Activated T-helper 17 cell treated with anti-CD3 and anti-CD28 coated beads, Interleukin-2, amount 50 U/mL, for 72 hours (primary cell): ENCODE measurements at places on chromosomes 1 and 21. TPM values are rescaled to one million over a fixed set of nuclear protein-coding genes. Genes with fewer than 3 reads are reported as not detected.

The ESPN gene
- 0.71 TPM for total RNA-seq

The PRRX1 gene
- not detected for total RNA-seq

The SYF2 gene
- total RNA-seq, result 39.1 TPM

The EPHA10 gene
- 1.7 TPM for total RNA-seq

The CASQ2 gene
- total RNA-seq, result not detected

The CR2 gene
- total RNA-seq, result 0.42 TPM

The GBP7 gene
- not detected for total RNA-seq

The MAP10 gene
- total RNA-seq, result 1.2 TPM

The NBPF14 gene
- 25.6 TPM for total RNA-seq

DNA sequence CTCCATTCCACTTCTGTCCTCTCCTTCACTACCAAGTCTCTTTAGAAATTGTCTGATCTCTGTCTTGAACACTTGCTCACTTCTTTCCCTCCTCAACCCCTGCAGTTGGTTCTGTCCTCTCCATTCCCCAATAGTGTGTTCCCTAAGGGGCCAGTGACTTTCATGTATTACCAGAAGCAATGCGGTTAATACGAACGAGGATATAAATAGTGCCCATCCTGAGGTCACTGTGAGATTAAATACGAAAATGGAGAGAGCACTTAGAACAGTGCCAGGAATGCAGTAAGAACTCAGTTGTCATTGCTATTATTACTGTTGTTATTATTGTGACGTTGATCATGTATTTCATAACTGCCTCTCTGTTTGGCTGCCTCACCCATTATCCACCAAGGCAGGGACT is 53.0 kb upstream of the ARTN start:
- no peak for ATAC-seq

GRCh38 chr1:161096530-161096929 is 1.6 kb upstream of the KLHDC9 start:
- ATAC-seq, result no peak

DNA sequence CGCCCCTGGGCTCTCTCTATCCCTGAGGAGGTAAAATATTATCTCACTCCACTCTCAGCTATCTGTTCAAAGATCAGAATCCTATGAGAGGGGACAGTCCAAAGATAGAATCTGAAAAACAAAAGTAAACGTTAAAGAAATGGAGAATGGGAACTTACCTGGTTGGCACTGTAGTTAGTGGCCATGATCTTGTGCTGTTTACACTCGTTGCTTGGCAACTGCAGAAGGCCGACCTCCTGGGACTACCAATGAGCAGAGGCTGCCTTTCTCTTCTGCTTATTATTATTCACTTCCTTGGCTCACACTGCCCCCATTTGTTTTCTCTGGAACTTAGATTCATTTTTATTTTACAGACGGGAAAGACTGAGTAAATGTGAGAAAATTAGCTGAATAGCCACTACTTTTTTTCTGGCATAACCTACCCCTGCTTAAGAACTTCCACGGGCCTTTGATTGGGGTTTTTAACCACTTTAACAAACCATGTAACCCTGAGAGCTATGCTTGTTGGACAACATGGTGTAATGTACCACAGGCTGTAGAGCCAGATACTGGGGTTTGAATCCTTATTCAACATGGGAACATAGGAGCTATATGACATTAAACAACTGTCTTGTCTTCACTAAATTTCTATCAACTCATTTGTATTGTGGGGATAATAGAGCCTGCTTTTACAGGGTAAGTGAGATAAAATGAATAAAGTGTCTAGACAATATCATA is at the start of gene CFAP126:
Gene CFAP126 (minus strand): TSS at position 193 of the 717 bp plus-strand sequence. CDS start 8 bp downstream, at position 185.
- peak; percentile 94 for ATAC-seq

- ATAC-seq, result no peak
These were observed 76.1 kb upstream of the IRF2BP2 start for GRCh38 chr1:234686035-234686434.

- no peak for ATAC-seq
These were observed 11.5 kb downstream of the PTCH2 start for GRCh38 chr1:44831516-44831915.

DNA sequence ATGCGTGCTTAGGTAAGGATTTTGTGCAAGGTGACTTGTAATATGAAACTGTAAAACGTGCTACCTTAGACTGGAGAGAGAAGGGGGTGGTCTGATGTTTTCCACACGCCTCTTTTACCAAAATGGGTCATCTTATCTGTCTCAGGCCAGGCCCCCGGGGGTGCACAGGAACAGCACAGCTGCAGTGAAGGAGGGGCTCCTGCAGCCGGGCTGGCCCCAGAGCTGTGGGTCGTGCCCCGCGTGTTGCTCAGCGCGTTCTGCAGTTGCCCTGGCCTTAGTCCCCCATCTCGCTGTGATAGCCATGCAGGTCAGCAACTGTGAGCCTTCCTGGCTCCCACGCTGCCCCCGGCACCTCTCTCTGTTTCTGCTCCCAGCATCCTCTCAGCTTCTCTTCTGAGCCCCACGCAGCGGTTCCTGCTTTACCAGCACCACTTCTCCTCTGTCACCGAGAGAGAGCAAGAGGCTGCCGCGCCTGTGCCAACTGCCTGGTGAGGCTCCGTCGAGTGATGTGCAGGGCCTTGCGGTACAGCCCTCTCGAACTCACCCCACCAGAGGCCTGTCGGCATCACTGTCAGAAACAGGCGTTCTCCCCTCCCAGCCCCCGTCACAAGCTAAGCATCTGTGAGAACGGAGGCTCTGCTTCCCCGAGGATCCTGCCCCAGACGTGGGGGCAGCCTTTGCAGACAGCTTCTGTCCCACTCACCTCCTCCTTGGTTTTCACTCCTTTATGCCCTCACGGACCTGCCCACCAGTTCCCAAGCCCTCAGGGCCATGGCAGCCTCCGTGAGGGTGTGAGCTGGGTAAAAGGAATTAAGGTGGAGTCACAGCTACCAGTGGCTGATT is 73.3 kb downstream of the ADARB1 start:
- no peak for ATAC-seq

DNA sequence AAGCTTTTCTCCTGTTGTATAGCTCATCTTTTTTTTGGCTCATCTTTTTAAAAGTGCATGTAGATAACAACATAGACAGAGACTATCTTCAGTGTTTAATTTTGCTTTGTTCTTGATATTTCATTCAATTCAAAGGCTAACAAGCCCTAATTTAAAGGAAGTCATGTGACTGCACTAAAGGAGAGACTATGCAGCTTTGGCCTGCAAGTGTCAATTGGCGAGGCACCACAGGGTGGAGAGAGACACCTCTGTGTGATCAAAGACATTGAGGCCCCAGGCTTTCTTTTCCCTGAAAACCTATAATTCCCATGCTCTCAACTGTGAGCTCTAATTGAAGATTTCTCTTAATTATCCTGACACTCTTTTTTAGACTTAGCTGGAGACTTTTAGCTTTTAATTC is 53.6 kb downstream of the CHODL start:
- ATAC-seq, result no peak

GRCh38 chr1:210074904-210075303 is 136.9 kb downstream of the SYT14 start:
- no peak for ATAC-seq

GRCh38 chr1:204307334-204307883 is 52.3 kb downstream of the PLEKHA6 start:
- ATAC-seq, result no peak

GRCh38 chr21:23215261-23215660 is 2217.1 kb downstream of the NCAM2 start:
- ATAC-seq, result no peak

DNA sequence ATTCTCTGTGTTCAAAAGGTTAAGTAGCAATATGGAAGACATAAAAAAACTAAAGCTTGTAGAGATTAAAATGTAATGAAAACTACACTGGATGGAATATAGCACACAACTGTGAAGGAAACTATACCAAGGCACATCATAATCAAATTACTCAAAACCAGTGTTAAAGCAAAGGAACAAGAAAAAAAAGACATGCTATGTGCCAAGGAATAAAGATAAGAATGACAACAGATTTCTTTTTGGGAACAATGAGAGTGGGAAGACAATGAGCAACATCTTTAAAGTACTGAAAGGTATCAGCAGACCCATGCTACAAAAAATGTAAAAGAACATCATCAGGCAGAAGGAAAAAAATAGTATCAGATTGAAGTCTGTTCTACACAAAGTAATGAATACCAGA is 157.8 kb downstream of the VPS13D start:
- no peak for ATAC-seq

DNA sequence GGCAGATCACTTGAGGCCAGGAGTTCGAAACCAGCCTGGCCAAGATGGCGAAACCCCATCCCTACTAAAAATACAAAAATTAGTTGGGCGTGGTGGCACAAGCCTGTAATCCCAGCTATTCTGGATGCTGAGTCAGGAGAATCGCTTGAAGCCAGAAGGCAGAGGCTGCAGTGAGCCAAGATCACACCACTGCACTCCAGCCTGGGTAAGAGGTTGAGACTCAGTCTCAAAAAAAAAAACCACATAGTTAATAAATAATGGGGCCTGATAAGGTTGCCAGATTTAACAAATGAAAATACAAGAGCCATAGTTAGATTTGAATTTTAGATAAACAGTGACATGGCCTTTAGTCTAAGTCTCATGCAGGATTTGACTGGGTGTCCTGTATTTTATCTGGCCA is 175.7 kb downstream of the ZZZ3 start:
- ATAC-seq, result no peak

GRCh38 chr1:183069562-183070216 is 46.5 kb downstream of the LAMC1 start:
- ATAC-seq, result no peak

DNA sequence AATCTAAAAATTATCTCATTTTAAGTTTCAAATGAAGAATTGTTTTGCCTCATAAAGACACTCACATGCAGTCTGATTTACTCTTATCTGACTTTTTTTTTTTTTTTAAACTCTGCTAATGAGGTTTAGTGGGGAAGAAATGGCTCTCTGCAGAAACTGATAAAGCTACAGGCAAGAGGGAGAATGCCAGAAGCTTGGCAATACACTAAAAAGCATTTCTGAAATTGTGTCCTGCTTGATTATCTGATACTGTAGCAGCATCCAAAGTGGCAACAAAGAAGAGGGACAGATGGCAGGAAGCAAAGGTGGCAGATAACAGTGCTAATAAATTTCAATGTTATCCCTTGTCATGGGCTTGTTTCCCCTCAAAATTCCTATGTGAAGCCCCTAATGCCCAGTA is 1744.9 kb downstream of the NCAM2 start:
- no peak for ATAC-seq

GRCh38 chr1:221829327-221830015 is 87.6 kb upstream of the DUSP10 start:
- peak; percentile 97 for ATAC-seq

- ATAC-seq, result peak; percentile 97
These were observed 14.1 kb upstream of the DEGS1 start for GRCh38 chr1:224168859-224169380.

GRCh38 chr1:1788646-1789431 is 10.6 kb upstream of the NADK start:
- no peak for ATAC-seq

- ATAC-seq, result no peak
These were observed 96.9 kb upstream of the SLC25A33 start for GRCh38 chr1:9442278-9442846.

DNA sequence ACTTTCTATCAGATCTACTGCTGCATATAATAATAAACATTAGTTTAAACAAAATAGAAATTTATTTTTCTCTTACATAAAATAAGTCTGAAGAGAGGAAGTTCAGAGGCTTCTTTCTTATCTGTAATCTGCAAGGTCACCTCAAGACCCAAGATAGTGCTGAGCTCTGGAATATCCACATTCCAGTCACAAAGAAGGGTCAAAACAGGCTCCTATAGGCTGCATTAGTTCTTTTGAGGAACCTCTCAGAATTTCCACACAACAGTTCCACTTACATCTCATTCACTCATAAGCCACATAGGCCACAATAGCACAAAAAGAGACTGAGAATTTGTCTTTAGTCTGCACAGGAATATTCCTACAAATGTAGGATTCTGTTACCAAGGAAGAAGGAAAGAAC is 15.4 kb downstream of the DYNLT5 start:
- ATAC-seq, result no peak

DNA sequence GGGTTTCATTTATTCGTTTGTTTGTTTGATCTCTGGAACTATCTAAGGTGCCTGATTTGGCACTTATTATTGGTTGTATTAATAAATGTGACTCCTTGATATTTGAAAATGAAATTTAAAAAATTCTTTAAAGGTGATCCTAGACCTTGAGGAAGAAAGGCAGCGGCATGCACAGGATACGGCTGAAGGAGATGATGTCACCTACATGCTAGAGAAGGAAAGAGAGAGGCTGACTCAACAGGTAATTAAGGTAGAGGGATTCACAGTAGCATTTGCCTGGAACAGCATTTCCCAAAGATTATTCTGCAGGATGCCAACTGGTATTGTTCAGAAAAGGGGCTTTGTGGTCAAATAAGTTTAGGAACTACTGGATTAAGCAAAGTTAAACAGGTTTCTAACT is 54.4 kb upstream of the WNT2B start:
- ATAC-seq, result no peak

DNA sequence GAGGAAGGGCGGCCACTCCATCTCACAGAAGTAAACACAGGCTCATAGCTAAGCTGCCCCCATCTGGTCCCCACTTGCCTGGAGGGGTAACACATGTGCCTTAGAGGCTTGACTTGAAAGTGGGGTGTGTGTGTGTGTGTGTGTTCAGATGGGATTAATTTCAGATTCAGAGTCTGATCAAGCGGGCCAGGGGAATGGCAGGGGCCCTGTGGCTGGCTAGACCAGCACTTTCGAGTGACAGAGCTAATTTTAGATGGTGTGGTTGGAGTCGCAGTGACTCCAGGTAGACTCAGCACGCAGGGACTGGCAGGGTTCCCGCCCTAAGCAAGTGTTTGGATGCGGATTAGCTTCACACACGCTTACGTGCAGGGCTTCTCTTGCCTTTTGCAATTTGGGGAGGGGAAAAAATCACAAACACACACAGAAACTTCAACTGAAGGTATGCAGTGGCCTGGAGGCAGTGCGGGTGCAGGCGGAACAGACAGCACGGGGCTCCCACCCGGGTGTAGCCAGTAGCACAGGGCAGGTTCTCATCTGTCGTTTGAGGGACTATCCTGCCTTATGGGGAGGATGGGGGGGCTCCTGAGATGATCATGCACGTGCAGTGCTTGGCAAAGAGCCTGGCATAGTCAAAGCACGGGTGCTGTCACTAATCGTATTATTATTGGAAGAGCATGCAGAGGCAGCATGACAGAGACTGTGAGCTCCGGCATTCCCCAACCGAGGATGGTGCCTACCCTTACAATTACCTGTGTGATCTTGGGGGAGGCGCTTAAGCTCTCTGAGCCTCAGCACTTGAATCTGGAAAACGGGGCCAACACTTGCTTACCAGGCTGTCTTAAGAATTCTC is 1.3 kb downstream of the EDN2 start:
- no peak for ATAC-seq

DNA sequence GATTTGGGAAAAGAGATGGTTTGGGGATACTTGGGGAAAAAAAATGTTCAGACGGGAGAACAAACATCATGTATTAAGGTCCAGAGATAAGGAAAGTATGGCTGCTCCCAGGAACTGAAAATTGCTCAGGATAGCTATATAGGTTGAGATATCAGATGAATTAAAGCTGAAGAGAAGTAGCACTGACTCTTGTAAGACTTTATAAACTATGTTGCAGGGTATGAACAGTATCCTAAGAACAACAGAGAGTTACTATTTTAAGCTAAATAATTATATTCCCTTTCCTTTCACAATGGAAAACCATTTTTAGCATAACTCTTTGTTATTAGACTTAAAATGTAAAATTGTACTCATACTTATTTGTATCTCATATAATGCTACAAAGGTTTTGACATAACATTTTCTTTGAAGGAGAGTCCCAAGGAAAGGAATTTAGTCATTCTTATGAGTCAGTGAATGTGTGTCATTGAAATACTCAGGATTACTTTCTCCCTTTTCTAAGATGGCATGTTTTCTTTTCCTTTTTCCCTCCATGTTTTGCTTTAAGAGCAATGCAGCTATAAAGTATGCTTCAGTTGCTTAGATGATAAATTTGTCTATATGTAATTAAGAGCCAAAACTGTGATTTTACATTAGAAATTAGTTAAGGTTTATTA is 139.4 kb upstream of the KIAA1614 start:
- ATAC-seq, result peak; percentile 44
